ENCODE measurements at places on chromosomes 13 and 19. TPM values are rescaled to one million over a fixed set of nuclear protein-coding genes. Genes with fewer than 3 reads are reported as not detected.

The ZNF30 gene
- total RNA-seq = 3.5 TPM

The MAB21L1 gene
- 0.21 TPM for total RNA-seq

The C13orf42 gene
- not detected for total RNA-seq

The APLP1 gene
- 2.1 TPM for total RNA-seq

The DIAPH3 gene
- 3.2 TPM for total RNA-seq

The SMIM44 gene
- not detected for total RNA-seq

The TEX26 gene
- 0.27 TPM for total RNA-seq

DNA sequence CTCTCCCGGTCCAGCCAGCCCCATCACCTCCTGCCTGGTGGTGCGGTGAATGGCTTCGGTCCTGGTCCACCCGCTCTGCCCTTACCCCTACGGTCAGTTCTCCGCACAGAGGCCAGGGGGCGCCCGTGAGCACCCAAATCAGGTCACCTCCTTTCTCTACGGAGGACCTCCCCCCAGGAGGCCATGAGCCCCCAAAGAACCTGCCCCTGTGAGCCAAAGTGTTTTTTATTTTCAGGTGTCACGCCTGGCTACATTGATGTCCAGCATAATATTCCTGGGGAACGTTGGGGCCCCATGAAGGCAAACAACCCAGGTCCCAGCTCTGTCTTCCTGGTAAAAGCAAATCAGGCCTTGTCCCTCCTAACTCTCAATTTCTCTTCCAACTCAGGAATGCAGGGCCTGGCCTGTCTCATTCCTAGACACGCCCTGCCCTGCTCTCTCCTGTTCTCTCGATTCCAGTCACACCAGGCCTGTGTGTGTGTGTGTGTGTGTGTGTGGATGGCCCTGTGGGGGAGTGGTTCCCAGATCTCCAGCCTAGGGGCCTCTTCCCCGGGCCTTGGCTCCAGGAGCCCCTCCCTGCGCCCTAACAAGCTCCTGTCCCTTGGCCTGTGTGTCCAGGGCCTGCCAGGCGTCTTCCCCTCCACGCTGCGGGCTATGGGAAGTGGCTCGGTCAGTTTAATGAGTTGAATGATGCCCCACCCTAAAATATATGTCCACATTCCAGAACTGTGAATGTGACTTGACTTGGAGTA is 9.7 kb upstream of the GIPC1 start:
- H3K27me3 ChIP-seq = no peaks in the 10 kb centered on the region
- H3K27ac ChIP-seq = peak overlapping the region; percentile 86
- no peak overlapping the region for H3K4me3 ChIP-seq
- peak; percentile 86 for DNase-seq

DNA sequence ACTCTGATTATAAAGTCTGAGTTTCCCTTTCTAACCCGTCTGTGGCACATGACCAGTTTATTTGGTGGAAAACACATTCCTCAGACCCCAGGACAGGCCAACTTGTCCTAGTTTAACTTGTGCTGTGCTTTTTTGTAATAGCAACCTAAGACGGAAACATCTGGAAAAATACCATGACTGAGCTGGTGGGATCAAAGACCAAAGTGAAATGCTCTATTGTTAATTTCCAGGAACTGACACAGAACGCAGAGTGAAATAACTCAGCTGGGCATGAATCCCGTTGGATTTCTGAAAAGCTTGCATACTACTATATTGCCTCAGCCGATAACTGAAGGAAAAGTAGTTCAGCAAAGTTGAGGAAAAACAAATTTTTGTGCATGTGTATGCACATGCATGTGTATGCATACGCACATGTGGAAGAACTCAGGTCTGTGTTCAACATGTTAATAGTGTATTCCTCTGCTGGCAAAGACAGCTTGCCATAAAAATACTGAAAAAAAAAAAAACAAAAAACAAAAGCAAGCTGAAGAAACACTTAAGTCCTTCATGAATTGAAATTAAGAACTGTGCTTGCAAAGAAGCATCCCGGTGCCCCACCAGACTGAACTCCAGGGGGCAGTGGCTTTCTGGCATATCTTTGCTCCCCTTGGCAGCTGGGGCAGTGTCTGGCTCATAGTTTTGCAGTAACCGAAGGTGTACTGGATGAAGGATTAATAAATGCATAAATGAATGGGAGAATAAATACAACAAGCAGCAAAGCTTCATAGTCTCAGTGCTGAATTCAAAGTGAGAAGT is 187.8 kb downstream of the LHFPL6 start:
- H3K4me3 ChIP-seq = no peak overlapping the region
- H3K4me1 ChIP-seq = peaks cover 32% of the 10 kb centered on the region
- H3K27ac ChIP-seq = peak overlapping the region; percentile 39
- no peaks in the 10 kb centered on the region for H3K27me3 ChIP-seq

- H3K27ac ChIP-seq = no peak overlapping the region
- H3K27me3 ChIP-seq = no peaks in the 10 kb centered on the region
- DNase-seq = no peak
Observed at GRCh38 chr19:30024091-30024490, 82.1 kb downstream of the URI1 start.

DNA sequence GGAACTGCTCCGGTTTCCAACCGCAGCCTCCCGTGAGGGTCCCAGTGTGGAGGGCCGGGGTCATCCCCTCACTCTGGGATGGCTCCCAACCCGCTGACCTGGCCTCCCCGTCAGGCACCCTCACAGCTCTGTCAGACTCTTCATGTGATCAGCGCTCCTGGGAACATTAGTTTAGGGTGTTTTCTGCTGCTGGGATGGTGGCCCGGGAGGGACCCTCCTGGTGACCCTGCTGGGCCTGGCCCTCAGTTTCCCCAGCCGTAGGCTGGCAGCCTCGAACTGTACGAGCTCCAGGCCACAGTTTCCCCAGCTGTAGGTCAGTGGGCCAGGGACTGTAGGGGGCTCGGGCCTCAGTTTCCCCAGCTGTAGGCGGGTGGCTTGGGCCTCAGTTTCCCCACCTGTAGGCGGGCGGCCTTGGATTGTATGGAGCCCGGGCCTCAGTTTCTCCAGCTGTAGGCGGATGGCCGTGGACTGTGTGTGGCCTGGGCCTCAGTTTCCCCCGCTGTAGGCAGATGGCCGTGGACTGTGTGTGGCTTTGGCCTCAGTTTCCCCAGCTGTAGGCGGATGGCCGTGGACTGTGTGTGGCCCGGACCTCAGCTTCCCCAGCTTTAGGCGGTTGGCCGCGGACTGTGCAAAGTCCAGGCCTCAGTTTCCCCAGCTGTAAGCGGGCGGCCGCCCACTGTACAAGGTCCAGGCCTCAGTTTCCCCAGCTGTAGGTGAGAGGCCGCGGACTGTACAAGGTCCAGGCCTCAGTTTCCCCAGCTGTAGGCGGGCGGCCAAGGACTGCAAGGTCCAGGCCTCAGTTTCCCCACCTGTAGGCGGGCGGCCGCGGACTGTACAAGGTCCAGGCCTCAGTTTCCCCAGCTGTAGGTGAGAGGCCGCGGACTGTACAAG is 1.3 kb upstream of the PTBP1 start:
- no peaks in the 10 kb centered on the region for H3K27me3 ChIP-seq
- peak overlapping the region; percentile 82 for H3K27ac ChIP-seq
- peak overlapping the region; percentile 71 for H3K4me3 ChIP-seq
- peaks cover 20% of the 10 kb centered on the region for H3K36me3 ChIP-seq
- peaks cover 45% of the 10 kb centered on the region for H3K4me1 ChIP-seq
- no peak for DNase-seq

- H3K4me3 ChIP-seq = no peak overlapping the region
- DNase-seq = peak; percentile 57
- H3K27me3 ChIP-seq = no peaks in the 10 kb centered on the region
- no peaks in the 10 kb centered on the region for H3K36me3 ChIP-seq
- H3K27ac ChIP-seq = peak overlapping the region; percentile 49
Observed at GRCh38 chr19:41753936-41754529, 1.3 kb upstream of the CEACAM6 start.

GRCh38 chr19:44315883-44316282 is 11.1 kb upstream of the ZNF235 start:
- DNase-seq = no peak
- no peak overlapping the region for H3K27ac ChIP-seq
- no peak overlapping the region for H3K4me3 ChIP-seq
- no peaks in the 10 kb centered on the region for H3K36me3 ChIP-seq
- no peaks in the 10 kb centered on the region for H3K4me1 ChIP-seq
- no peaks in the 10 kb centered on the region for H3K27me3 ChIP-seq

DNA sequence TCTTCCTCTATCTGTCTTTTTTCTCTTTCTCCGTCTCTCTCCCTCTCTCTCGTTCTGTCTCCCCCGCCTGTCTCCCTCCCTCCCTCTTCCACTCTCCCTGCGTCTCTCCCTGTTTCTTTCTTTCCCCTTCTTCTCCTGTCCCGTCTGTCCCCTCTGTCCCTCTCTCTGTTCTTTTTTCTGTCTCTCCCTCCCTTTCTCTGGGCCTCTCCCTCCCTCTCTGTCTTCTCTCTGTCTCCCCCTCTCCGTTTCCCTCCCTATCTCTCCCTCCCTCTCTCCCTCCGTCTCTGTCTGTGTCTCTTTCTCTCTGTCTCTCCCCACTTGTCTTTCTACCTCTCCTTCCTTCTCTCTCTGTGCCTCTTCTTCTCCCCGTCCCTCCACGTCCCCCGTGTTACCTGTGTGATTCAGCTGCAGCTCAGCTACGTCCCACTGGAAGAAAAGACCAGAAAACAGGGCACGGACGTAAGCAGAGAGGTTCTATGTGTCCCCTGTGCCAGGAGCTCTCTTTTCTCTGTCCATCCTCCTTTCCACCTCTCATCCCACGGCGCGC is 1.2 kb downstream of the CD70 start:
- no peak for DNase-seq
- H3K27ac ChIP-seq = no peak overlapping the region
- H3K4me1 ChIP-seq = peaks cover 17% of the 10 kb centered on the region
- H3K4me3 ChIP-seq = peak overlapping the region; percentile 40

- H3K36me3 ChIP-seq = no peaks in the 10 kb centered on the region
- DNase-seq = no peak
Observed at GRCh38 chr19:13260883-13261653, 110.9 kb downstream of the IER2 start.

- H3K27me3 ChIP-seq = no peaks in the 10 kb centered on the region
- H3K27ac ChIP-seq = no peak overlapping the region
- H3K4me1 ChIP-seq = no peaks in the 10 kb centered on the region
- no peaks in the 10 kb centered on the region for H3K36me3 ChIP-seq
- no peak for DNase-seq
Observed at GRCh38 chr13:51778392-51778791, 25.6 kb downstream of the DHRS12 start.

GRCh38 chr13:23384111-23384510 is 49.4 kb downstream of the SACS start:
- no peak overlapping the region for H3K4me3 ChIP-seq
- no peak for DNase-seq
- no peaks in the 10 kb centered on the region for H3K36me3 ChIP-seq
- no peak overlapping the region for H3K27ac ChIP-seq
- H3K27me3 ChIP-seq = no peaks in the 10 kb centered on the region
- no peaks in the 10 kb centered on the region for H3K4me1 ChIP-seq

- peak overlapping the region; percentile 94 for H3K27ac ChIP-seq
- DNase-seq = no peak
- H3K36me3 ChIP-seq = peaks cover 53% of the 10 kb centered on the region
- H3K4me1 ChIP-seq = peaks cover 30% of the 10 kb centered on the region
Observed at GRCh38 chr19:49488046-49488862, 846 bp downstream of the RPL13A start.

DNA sequence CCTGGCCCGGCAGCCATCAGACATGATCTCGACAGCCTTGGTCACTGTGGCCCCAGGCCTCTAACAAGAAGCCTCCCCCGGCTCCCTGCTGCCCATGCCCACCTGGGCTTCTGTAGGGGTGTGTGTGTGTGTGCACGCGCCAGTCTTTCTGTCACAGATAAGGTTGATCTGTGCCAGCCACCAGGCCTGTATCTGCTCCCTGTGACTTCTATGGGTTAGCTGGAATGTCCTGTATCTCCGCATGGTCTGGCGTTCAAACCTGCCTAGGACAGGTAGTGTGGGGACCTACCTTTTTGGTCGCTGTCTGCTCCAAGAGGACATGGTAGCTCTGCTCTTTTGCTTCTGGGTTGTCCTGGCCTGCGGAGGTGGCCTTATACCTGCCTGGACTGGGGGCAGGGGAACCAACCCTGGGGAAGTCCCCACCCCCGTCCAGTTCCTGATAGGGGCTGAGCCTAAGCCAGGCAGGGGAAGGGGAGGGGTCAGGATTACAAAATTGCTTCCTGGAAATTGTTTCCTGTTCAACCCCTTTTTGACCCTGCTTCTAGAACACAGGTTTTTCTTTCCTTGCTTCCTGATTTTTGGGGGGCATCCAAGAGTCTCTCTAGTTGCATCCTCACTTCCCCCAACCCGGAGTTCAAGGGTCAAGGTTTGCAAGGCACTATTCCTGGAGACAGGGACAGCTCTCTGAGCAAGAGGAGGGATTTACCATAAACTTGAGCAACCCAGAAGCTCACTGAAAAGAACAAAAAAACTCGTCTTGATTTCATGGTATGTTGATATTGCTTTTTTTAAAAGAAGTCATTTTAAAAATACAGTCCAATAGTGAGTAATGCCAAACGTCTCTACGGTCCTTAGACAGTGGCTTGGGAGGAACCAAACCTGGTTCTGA is at the start of gene LRG1:
LRG1 (minus strand) TSS at position 344 of the 889 bp plus-strand sequence; CDS start at position 321, 23 bp downstream.
- H3K36me3 ChIP-seq = no peaks in the 10 kb centered on the region
- H3K4me3 ChIP-seq = peak within 1 kb of the TSS; percentile 38
- H3K4me1 ChIP-seq = peaks cover 11% of the 10 kb centered on the region
- H3K27me3 ChIP-seq = peaks cover 6% of the 10 kb centered on the region

GRCh38 chr19:5480427-5480836 is 25.2 kb downstream of the ZNRF4 start:
- H3K4me1 ChIP-seq = no peaks in the 10 kb centered on the region
- DNase-seq = no peak
- peaks cover 33% of the 10 kb centered on the region for H3K27me3 ChIP-seq

DNA sequence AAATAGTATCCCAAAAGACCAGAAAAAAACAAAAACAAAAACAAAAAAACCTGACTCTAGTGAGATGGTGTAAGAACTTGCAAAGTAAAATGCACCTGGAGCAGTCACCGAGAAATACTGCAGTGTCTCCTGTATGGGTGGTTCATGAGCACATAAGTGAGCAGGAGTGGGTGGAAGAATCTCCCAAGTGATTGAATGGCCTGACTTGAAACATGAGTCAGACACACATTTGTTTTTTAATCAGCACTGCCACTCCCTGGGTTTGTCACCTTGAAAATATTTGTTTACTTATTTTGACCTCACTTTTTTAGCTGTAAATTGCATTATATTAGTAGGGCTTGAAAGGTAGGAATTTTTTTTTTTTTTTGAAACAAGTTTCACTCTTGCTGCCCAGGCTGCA is 2.0 kb downstream of the ZNF431 start:
- no peak overlapping the region for H3K27ac ChIP-seq
- H3K4me1 ChIP-seq = peaks cover 15% of the 10 kb centered on the region
- DNase-seq = no peak

DNA sequence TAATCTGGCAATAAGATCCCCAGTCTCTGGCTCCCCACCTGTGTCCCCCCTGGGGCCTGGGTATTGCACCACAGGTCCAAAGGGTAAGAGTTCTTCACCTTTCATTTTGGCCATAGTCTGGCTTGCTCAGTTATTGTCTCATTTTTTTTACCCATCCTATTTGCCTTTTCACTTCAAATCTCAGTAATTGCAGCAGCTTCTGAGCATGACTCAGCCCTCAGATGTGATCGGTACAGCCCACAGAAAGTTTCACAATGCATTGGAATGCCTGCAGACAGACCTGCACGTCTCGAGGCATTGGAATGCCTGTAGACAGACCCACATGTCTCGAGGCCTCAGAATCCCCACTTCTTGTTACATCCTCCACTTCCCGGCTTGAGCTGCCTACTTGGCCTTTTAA is 173.6 kb downstream of the NUFIP1 start:
- no peaks in the 10 kb centered on the region for H3K27me3 ChIP-seq
- H3K4me1 ChIP-seq = peaks cover 14% of the 10 kb centered on the region
- no peak overlapping the region for H3K4me3 ChIP-seq
- H3K36me3 ChIP-seq = no peaks in the 10 kb centered on the region

GRCh38 chr13:70223911-70224310 is 115.7 kb upstream of the KLHL1 start:
- no peaks in the 10 kb centered on the region for H3K36me3 ChIP-seq
- H3K27ac ChIP-seq = no peak overlapping the region
- no peaks in the 10 kb centered on the region for H3K4me1 ChIP-seq
- DNase-seq = no peak
